Fibroblast of skin of right quadriceps (primary cell): ENCODE measurements at places on chromosomes 2 and 18.

GRCh38 chr2:22999951-23000350, 385.0 kb upstream of the KLHL29 start:
- peak; percentile 23 for DNase-seq

GRCh38 chr2:218284106-218284811, 8.0 kb downstream of the TMBIM1 start:
- peak; percentile 44 for DNase-seq

GRCh38 chr2:133432778-133433177, 135.5 kb downstream of the NCKAP5 start:
- DNase-seq = no peak

GRCh38 chr18:63374540-63374939, 7.5 kb upstream of the KDSR start:
- peak; percentile 9 for DNase-seq

DNA sequence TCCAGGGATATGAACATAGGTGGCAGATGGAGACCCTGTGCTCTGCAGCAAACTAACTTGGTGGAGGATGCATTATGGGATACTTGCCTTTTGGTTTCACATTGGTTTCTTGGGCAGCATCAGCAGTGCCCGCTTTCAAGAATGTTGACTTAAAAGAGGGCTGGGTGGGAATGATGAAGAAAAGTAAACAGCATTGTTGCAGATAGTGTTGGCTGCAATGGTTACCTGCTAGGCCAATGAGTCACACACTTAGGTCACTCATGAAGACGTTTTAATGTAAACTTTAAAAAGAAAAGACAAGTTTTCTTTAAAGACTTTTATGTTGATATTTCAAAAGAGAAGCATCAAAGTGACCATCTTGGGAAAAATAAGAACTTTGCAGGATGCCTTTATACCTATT, 26.1 kb upstream of the FAM237A start:
- DNase-seq = no peak

DNA sequence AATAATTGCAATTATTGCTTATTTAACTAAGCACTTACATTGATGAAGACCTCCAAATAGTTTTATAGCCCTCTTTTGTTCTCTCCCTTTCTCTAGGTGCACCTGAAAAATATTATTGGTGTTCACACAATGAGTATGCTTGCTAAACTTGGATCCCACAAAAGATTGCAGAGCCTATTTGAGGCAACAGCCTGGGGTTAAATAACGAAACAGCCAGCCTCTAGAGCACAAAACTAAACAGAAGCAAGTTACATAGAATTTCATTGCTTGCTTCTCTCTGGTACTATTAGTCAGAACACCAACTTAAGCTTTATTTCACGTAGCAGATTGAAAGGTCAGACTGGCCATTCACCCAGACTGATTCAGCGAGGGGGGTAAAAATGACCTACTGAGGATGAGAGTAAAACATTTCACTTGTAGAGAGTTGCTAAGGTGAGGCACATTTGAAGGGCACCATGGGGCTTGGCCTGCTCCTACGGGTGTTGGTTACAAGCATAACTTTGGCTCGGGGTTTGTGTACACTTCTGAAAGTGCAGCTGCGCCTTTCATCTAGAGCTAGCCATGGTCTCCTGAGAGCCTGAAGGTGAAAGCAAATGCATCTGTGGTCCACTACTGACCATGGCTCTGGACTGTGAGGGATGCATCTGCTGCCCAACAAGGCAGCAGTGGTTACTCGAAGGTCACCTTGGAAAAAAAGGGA, 225.1 kb upstream of the LRRTM1 start:
- no peak for DNase-seq

GRCh38 chr2:144230448-144231085, 289.4 kb downstream of the ZEB2 start:
- DNase-seq = peak; percentile 40

DNA sequence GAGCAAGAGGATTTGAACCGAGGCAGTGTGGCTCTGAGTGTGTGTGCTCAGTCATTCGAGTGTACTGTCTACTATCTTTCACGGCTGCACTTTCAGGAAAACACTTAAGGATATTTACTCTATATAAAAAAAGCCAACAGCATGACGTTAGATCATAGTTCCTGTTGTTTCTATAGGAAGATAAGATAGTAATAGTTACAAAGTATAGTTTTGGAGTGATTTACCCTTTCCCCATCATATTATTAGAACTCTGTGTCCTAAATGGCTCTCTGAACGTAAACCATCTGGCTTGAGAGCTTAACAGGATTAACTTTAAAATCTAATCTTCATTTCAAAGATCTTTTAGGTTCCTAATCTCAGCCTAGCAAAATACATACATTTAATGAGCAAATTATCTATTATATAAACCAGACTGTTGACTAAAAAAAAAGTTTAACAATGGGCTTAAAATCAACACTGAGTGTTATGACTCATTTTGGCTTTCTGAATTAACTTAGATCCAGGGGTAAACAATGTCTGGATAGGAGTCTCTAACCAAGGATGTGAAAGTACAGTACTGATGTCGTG, 150.3 kb upstream of the DNMT3A start:
- DNase-seq = peak; percentile 36
